ENCODE measurements at places on chromosomes 13 and 19.
A peak's percentile ranks its signal among the peaks of the same experiment; 100 is the strongest.

DNA sequence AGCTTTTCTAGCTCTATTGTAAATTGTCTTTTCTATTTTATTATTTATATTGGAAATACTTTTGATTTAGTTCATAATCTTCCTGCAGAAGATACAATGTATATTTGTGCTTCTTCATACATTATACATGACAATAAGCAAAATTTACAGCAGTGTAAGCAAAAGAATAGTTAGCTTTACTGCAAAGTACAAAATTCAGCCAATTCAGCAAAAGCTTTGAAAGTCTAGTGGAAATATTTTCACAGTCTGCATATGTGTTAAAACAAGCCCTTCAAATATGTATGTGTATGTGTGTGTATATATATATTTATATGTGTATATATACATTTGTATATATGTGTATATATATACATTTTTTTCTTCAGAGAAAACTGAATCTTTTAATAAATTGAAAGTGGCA lies 879.1 kb downstream of the SLITRK1 start:
- DNase-seq: no peak

DNA sequence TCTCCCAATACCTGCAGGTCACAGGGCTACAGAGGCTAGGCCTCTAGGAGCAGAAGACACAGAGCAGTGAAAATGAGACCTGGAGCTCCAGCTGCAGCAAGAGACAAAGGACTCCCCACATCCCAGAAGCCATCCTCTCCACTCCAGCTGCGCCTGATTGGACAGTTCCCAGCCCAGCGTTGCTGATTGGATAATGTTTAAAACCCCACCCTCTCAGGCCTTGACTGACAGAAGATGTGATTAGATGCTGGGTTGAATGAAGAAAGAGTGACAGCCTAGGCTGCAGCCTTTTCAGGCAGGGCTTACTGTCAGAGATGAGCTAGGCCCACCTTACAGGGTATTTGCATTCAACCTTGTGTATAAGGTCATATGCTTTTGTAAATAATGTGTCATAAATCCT lies 59.4 kb downstream of the ZNF708 start:
- DNase-seq: no peak

- peak; percentile 69 for DNase-seq
Measured at GRCh38 chr19:15463861-15464371, 428 bp downstream of the RASAL3 start.

GRCh38 chr19:1064661-1065605 lies 2.0 kb upstream of the ARHGAP45 start:
- DNase-seq: peak; percentile 58

DNA sequence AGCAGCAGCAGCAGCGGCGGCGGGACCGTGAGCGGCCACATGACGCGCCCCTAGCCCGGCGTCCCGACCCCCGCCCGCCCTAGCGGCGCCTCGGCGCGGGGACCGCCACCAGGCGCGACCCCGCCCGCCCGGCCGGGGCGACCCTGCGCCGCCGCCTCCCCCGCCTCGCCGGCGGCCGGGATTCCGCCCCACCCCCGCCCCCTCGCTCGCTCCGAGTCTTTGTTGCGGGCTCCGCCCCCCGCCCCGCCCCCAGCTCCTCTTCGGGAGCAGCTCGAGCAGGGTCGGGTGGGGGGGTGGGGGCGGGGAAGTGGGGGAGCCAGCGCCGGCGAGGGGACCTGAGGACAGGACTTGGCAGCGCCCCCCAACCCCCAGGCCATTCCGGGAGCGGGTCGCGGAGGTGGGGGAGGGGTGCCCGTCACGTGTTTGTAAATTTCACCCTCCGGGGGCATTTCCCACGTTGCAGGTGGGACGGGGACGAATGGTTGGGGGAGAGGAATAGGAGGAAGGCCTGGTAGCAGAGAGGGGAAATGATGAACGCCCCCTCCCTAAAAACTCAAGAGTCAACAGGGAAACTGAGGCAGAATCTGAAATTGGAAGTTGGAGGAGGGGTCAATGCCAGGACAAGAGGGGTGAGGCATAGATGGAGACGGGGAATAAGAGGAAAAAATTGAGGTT lies at the start of gene OLFM2:
TSS of gene OLFM2 (minus strand) at position 190 of the 675 bp plus-strand sequence. CDS start at position 41, 149 bp downstream.
- no peak for DNase-seq

DNA sequence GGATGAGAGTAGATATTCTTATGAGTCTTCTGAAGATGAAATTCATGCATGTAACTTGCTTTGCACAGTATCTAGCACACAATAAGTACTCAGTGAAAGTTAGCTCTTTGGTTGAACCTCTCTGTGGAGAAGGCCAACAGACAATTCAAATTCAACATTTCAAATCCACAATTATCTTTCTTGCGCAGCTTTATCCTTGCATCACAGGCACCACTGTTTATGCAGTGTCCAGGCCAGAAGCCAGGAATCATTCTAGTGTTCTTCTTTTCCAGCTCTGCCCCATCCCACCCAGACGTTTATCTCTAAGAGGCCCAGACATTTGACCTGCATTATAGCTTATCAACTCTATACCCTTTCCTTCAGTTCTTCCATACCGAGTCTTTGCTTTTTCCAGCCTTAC lies 254.7 kb upstream of the OBI1 start:
- DNase-seq: no peak

DNA sequence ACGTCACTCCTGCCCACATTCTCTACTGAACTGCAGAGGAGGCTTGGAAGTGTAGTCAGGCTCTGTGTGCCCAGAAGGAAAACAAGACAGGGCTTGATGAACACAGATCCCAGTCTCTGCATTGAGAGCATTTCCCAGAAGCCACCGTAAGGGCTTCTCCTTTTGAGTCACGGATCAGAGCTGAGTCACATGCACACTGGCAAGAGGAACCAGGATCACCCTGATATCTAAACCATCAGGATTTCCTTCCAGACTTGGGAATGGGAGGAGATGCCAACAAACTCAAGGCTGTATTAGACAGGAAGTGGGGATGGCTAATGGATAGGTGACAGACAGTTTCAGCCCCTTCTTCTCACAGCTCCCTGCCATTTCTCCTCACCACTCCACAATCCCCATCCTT lies 17.7 kb upstream of the FBXO17 start:
- no peak for DNase-seq

DNA sequence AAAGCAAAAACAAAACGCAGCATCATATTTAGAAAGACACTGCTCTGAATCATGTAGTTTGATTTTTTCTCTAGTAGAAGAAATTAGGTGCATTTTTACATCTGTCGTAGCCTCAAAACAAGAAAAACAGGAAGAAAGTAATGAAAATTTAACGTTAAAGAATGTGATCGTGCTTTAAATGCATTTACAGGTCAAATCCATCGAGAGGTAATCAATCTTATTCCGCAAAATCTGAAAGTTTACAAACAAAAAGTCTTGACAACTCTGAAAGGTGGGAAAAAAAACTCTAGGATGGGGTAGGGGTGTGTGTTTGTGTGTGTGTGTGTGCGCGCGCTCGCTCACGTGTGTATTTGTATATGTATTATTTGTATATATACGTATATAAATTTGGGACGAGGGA lies 10.2 kb downstream of the POU4F1 start:
- no peak for DNase-seq

- DNase-seq: no peak
Measured at GRCh38 chr13:88623150-88623549, 952.0 kb downstream of the SLITRK5 start.

GRCh38 chr13:21620861-21621260 lies 16.9 kb upstream of the MICU2 start:
- no peak for DNase-seq

DNA sequence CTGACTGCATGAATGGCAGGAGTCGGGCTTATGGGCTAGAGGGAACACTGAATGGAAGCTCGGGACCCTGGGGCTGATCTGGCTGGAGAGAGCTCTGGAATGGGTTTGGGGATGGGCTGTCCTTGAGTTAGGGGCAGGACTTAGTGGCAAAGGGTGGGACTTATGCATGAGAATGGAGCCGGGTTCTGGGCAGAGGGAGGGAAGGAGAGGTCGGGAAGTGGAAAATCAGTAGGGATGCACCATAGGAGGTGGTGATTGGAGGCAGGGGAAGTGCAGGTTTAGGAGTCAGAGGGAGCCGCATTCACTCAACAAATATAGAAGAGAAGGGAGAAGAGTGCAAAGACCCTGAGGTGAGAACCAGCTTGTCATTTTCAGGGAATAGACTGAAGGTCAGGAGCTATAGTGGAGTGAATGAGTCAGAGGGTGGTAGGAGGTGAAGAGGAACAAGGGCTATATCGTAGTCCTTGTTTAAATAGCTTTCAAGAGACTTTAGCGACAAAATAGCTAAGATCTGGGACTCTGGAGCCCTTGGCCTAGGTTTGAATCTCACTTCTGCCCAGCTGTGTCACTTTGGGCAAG lies 748 bp downstream of the RAB4B start:
- no peak for DNase-seq

DNA sequence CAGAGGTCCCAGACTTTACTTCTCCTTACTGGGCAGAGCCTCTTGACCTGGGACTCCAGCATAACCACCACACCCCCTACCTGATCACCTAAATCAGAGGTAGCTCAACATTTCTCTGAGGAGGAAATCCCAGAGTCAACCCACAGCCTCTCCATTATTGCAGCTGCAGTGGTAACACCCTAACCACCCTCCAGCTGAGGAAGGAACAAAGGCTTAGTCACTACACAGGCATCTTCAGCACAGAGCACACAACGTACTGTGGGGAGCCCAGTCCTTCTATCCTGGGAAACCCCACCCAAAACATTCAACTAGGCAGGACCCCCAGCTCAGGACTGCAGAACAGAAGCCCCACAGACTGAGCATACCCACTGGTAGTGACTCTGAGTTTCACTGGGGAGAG lies 824.7 kb upstream of the SLITRK5 start:
- no peak for DNase-seq
